Transverse colon (tissue), 4 donors: ENCODE measurements at places on chromosomes 7 and 10.
A peak's percentile ranks its signal among the peaks of the same experiment; 100 is the strongest.

- DNase-seq: no peak
Observed at GRCh38 chr10:77103213-77103612, 534.4 kb downstream of the KCNMA1 start.

DNA sequence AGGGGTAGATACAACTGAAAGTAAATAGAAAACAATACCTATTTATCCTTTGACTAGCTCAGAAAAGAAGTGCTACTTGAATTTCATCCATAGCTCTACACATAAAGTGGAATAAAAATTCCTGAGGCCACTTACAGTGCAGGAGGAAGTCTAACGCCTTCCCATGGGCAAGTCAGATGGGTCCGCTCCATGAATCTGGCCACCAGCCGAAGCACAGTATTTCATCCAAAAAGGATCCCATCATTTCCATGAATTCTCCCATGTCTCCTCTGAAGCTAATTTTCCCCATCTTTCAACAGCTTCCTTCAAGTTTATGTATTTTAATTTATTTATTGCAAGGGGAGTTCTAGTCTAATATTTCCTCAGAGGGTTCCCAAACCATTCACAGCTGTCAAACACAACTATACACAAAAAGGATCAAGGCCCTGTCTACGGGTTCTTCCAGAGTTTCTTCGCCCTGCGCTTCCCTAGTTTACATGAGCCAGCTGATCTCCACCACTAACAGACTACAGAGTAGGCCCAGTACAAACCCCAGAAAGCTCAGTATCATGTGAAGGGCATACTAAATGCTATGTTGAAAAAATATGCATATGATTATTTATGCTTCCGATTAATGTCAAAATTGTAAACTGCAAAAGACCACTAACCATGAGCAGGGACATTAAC, 184.7 kb downstream of the DOCK4 start:
- no peak for DNase-seq

GRCh38 chr10:63738410-63738809, 217.2 kb downstream of the REEP3 start:
- DNase-seq: no peak

DNA sequence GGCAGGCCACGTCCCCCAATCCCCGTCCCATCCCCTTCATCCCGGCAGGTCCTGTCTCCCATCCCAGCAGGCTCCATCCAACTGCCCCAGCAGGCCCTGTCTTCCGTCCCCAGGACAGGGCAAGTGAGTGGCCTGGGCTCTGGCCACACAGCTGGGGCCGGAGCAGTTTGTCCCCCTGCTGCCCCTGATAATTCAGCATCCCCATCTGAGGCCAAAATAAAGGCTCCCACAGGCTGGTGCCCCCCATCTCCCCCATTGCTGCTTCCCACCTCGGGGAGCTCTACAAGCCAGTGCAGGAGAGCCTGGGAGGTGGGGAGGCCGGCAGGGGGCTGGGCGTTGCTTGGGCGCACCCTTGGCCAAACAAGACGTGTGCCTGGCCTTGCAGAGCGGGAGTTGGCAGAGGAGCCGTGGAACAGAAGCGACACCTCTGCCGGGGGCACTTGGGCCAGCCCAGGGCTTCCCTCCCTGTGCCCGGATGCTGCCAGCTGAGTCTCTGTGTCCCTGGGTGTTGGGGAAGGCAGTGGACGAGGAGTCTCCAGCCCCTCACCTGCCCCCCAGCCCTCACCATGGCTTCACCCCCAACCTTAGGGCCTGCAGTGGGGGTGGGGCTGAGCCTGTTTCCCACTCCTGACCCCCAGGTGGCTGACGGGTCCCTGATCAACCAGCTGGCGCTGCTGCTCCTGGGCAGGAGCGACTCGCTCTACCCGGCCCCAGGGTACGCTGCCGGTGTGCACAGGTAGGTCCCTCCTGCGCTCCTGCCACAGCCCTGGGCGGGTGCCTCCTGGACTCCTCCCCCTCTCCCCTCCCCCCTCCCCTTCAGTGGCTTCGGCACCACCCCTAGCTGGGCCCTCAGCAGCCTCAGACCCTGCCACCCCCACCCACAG, 14.0 kb downstream of the AP5Z1 start:
- DNase-seq: no peak

DNA sequence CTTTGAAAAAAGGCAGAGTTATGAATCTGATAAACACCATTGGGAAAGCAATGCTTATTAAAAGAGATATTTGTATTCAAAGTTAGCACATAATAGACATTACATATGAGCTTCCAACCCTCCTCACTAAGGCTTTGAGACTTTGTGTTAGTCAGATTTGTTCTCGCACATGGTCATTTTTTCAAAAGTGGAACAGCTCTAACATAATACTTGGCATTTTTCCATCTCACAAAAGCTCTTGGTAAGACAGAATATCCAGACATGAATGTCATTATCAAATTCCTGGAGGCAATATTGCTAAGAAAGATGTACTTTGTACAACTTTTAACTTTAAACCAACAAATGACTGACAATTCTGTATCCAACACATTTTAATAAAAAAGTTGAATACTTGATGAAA, 292.4 kb upstream of the SMIM30 start:
- DNase-seq: no peak

DNA sequence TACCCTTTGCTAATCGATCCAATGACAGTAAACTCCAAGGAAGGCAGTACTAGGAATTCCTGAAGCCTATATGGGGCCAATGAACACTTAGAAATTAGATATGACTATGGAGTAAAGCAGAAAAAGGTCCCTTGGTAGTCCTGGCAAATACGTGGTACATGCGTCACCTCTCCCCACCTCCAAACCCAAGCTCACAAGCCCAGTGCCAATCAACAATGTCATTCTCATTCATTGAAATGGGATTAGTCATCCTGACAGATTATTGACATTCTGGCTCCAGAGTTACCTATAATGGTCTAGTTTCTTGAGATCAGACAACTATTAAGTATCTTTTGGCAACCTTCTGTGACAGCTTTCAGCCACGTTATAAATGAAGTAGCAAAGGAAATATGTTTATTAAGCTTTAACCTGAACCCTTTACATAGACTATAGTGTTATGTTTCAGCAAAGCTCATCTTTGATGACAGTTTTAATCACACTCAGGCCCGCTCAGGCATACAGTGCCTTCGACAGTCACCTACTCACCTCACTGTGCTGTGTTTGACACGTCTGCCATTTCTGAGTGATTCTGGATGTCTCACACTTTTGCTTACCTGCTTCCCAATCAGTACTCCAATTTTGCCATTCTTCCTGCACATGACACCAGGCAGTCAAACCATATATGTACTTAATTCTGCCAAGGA, 69.6 kb upstream of the ADO start:
- DNase-seq: no peak

DNA sequence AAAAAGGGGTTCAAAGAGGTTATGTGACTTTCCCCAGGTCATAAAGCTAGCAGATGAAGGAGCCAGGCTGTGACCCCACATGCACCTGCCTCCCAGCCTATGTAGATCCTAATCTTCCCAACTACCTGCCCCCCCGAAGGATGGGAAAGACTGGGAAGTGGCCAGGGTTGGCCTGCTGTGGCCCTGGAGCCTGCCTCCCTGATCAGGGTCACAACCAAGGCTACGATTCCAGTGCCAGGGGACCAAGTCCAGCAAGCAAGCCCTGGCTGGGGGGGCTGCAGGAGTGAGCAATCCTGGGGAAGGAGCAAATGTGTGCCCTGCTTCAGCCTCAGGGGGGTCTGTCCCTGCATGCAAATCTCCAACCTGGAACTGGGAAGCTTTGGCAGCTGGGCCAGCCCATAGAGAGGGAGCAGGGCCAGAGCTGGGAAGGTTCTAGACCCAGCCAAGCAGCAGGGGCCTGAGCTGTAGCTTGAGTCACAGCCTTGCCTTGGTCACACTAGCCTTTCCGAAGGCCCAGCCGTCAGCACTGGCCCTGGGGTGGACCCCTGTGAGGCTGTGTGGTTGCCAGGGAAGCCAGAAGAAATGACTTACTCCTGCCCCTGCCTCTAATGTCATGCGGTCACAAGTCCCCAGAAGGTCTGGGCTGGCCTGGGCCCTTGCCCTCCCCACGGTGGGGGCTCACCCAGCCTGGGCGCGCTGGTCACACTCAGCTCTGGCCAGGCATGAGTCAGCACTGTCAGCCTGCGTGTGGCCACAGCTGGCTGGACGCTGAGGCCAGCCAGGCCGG, 96.4 kb upstream of the ZMIZ1 start:
- peak; percentile 59 for DNase-seq
